ENCODE measurements at places on chromosomes 3 and 15.

DNA sequence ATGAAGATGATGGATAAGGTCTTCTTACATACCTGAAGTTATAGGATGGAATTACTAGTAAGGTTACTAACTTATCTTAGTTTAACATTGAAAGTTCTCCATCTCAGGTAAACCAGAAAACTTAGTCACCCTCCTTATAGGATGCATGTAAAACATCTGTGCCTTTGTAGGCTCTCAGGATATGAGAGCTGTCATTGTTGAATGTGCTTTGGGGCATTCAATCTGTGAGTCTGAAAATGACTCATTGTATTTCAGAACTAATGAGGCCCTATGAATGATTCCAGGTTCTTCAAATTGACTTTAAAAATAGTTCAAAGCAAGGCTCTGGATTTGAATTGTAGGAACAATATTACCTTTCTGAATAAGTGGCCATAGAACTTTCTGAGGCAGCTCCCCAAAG, 237.7 kb upstream of the AZI2 start:
- no peak for DNase-seq

DNA sequence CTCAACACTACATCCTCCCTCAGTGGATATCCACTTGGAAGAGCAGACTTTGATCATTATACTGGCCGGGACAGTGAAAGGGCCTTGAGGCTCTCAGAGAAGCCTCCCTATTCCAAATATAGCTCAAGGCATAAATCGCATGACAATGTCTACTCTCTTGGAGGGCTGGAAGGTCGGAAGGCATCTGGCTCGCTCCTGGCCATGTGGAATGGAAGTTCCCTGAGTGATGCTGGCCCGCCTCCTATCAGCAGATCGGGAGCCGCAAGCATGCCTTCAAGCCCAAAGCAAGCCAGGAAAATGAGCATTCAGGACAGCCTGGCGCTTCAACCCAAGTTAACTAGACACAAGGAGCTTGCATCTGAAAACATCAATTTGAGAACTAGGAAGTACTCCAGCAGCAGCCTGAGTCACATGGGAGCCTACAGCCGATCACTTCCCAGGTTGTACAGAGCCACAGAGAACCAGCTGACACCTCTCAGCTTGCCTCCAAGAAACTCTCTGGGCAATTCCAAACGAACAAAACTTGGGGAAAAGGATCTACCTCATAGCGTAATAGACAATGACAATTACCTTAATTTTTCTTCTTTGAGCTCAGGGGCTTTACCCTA, 25.4 kb downstream of the PHLDB2 start:
- no peak for DNase-seq

GRCh38 chr3:143970773-143971358, 757 bp upstream of the DIPK2A start:
- DNase-seq, result peak; percentile 43

- no peak for DNase-seq
These were observed 37.9 kb downstream of the LIPC start for GRCh38 chr15:58469432-58470353.

GRCh38 chr3:16614033-16615031, 9.1 kb upstream of the DAZL start:
- DNase-seq, result no peak

DNA sequence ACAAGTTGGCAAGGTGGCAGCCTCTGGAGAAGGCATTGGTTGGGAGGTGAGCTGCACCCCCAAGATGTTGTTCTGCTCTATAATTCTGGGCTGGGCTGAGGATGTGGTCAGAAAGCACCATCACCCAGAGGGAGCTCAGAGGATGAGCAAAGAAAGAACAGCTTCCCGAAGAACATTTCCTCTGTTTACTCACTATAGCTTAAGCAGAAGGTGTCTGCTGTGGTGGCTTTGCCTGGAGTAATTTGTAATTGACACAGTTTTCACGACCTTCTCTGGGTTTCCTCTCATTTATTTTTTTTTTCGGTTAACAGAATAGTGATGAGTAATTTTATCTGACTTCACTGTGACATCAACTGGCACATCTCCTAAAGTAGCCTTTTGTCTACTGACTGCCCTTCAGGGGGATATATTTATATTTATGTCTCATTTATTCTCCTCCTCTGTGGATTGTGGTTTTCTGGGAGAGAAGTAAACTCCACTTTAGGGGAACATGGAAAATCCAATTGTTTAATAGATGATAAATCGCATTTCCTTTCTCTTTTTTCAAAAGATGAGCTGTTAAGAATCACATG, 49.5 kb upstream of the ABHD17C start:
- DNase-seq, result no peak

GRCh38 chr3:49699281-49699979, 10.1 kb downstream of the RNF123 start:
- DNase-seq, result peak; percentile 39

GRCh38 chr3:128710816-128711433, 15.1 kb upstream of the RAB7A start:
- DNase-seq, result no peak

All from hematopoietic multipotent progenitor cell treated with erythropoietin and hydrocortisone succinate and interleukin-3 and kit ligand, for 15 days (in vitro differentiated cells).